AG09319 (cell line): ENCODE measurements at places on chromosomes 4 and X.
A peak's percentile ranks its signal among the peaks of the same experiment; 100 is the strongest.

- DNase-seq, result no peak
These were observed 107.1 kb upstream of the INTU start for GRCh38 chr4:127525608-127526007.

- DNase-seq, result no peak
These were observed 423.3 kb upstream of the TENM3 start for GRCh38 chr4:181819946-181820345.

DNA sequence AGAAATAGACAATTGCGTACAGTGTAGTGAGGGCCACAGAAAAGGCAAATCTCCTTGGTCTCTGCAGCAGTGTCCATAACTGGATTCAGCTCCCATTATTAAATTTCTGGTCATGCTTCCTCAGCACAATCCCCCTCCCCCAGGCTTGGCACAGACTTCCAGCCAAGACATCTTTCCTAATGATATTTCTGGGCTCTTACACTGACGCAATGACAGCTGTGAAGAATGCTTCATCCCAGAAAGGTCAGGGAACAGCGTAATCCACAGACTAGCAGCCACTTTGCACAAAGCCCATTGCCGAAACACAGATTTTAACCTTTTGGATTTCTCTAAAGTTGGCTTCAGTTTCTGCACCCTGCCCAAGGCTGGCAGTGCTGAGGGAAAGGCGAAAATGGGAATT is 597.6 kb upstream of the CPEB2 start:
- DNase-seq, result no peak

GRCh38 chrX:148567229-148567628 is 66.8 kb downstream of the AFF2 start:
- DNase-seq, result no peak

GRCh38 chrX:112832481-112833095 is 8.0 kb downstream of the AMOT start:
- no peak for DNase-seq

DNA sequence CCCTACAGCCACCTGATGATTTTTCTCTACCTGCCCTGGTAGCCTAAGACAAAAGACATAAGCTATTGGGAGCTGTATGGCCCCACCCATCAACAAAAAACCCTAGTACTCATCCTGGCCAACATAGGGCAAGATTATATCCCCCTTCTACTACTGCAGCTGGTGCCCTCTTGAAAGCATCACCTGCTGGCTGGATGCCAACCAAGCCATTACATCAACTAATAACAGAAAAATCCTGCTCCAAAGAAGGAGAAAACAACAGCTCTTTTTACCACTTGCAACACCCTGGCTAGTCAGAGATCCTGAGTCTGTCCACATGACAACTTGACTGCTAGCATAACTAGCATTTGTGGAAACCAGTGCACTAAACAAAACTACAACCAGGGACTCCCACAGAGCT is 43.6 kb upstream of the UPRT start:
- DNase-seq, result no peak

DNA sequence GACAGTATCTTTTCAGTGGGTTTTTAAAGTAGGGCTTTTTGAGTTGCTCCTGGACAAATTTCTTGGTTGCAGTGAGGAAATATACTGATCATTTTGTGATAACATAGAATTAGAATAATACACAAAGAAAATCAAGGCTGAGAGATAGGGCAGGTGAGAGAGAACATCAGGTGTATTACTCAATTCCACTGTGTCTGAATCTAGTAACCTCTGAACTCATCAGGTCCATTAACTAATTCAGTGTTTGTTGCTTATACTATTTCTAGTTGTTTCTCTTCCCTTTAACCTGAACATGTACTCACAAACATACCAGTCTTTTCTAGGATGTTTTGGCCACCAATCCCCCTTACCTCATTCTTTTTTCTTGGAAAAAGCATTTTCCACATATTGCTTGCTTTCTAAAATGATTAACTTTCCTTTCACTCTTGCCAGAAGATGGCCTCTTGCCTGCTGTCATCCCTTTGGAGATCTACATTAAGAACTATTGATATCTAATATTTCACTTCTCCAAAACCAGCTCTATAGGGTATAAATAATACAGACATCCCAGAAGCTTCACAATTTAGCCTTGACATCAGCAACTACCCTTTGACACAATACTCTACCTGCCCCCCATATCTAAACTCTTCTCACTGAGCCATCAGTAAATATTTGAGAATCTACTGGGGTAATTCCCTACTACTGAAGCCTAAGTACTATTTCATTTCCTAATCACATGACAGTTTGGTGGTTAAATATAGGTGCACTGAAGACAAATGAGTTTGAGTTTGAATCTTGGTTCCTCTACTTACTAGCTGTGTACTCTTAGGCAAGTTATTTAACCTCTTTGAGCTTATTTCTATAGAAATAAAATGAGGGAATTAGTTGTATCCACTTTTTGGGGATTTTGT is 470.8 kb upstream of the IGFBP7 start:
- no peak for DNase-seq

- no peak for DNase-seq
These were observed 90.7 kb downstream of the WFS1 start for GRCh38 chr4:6360385-6360784.

DNA sequence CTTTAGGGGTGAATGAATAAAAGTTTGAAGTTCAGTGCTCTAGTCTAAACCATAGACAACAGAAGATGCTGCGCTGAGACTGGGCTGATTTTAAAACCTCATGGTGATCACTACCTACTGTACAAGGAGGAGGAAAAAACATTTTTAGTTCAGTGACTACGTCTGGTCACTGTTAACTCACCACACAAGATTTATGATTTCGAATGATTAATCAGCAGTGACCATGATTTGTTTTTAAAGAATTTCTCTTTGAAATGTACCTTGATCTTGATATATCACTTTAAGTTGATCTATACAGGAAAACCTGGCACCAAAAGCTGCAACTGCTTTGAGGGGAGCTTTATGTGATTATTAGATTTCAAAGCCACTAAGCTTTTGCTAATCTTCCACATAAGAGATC is 286.3 kb downstream of the PDGFC start:
- no peak for DNase-seq

- no peak for DNase-seq
These were observed 4.8 kb upstream of the RELL1 start for GRCh38 chr4:37690976-37691375.

DNA sequence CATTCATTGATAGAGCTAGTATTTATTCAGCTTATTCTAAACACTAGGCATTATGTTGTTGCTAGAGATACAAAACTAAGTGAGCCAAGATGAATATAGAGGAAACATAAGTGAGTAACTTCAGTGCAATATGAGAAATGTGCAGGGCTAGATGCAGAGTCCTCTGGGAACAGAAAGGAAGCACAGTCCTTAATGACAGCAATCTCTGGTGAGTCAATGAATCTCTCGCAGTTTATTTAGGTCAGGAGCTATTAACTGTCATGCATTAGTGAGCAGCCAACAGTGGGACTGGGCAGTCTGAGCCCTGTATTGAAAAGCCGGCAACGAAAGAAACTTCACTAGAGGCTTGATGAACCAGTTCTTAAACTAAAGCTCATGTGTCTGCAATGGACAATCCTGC is 598.1 kb upstream of the MAGEB2 start:
- DNase-seq, result peak; percentile 0
